ENCODE measurements at places on chromosomes 12 and 14.

DNA sequence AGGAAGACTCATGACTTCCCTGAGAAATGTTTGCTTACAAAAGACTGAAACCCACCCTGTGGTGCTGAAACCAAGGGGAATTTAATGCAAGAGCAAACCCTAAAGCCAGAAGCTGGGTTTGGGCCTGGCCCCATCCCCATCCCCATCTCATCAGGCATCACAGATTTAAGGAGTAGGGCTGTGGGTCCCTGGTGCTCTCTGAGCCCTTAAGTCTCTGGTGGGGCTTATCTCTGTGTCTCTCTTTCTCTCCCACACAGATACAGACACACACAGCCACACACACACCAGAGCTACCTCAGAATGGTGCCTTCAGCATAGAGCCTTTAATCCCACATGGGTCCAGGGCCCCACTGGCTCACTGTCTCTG lies 237.1 kb downstream of the SLC41A2 start:
- DNase-seq = no peak

- peak; percentile 81 for DNase-seq
Measured at GRCh38 chr12:16155938-16156337, 121.5 kb downstream of the SLC15A5 start.

- no peak for DNase-seq
Measured at GRCh38 chr12:131048611-131048990, 94.9 kb downstream of the ADGRD1 start.

DNA sequence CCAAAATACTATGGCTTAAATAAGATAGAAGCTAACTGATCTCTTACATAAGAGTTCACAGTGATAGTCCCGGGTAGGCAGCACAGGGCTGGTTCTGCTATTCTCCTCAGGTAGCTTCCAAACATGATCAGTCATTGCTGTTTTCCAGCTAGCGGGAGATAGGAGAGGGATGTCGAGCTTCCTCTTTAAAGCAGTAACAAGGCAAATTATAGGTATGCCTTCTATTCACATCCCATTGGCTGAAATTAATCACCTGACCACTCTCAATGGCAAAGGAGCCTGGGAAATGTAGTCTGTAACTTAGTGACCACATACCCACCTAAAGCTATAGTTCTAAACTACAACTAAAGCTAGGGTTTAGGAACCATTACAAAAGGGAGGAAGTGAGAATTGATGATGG lies 34.5 kb upstream of the VRK1 start:
- peak; percentile 54 for DNase-seq

Data from suppressor macrophage treated with lipopolysaccharide for 1 hour (primary cell).